Stromal cell of bone marrow (primary cell): ENCODE measurements at places on chromosomes 13 and 19.

DNA sequence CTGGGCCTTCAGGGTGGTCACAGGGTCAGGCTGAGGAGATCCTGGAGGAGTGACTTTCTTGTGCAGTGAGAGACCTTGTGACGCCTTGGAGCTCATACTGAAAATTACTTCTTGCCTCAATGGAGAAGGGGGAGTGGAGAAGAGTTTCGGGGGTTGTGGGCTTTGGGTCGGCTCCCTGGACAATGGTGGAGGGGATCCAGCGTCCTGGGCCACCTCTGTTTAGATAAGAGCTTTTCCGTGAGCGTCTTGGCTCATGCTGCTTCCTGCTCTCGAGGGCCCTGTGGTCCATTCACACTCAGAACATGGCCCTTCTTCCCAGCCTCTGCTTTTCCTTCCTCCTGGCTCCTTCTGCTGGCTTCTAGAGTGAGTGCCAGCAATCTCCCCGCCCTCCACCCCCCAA, 81.9 kb downstream of the FLT1 start:
- DNase-seq, result no peak

- DNase-seq, result no peak
Observed at GRCh38 chr19:39846678-39847486, 703 bp upstream of the FBL start.

- DNase-seq, result no peak
Observed at GRCh38 chr19:974564-975257, 9.4 kb upstream of the WDR18 start.

GRCh38 chr13:112181336-112182067, 114.6 kb downstream of the SOX1 start:
- no peak for DNase-seq

- no peak for DNase-seq
Observed at GRCh38 chr19:45591004-45591637, 6.5 kb upstream of the OPA3 start.

DNA sequence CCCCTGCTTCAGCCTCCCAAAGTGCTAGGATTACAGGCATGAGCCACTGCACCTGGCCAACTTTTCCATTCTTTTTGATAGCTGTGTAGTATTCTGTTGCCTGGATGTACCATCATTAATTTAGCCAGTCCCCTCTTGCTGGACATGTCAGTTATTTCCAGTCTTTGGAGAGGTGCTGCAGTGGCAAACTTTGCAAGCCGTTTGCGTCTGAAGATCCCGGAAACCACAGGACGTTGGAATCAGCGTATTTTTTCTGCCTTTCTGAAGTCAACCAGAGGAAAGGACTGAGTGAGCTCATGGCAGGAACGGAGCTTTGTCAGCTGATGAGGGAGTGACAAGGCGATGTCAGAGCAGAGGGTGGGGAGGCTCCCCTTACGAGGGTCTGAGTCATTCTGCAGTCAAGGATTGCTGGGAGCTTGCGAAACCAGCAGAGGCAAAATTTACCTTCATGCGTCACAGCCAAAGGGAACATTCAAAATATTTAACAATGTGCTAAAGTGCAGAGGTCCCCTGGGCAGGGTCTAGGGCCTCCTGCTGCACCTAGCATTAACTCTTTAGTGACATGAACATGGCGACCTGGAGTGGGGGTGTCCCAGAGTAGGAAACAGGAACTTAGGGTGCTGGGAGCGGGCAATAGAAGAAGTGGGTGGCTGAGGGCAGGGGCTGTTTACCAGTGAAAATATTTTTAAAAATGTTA, 5.6 kb downstream of the C5AR1 start:
- peak; percentile 97 for DNase-seq
